Head of caudate nucleus (tissue), 42 donors: ENCODE measurements at places on chromosomes 1 and 21.

GRCh38 chr1:54597455-54598030 is 25.8 kb downstream of the FAM151A start:
- DNase-seq: no peak

- no peak for DNase-seq
Measured at GRCh38 chr1:206985162-206985749, 15.0 kb upstream of the FCAMR start.

GRCh38 chr1:238752327-238752726 is 634.0 kb upstream of the CHRM3 start:
- DNase-seq: no peak

DNA sequence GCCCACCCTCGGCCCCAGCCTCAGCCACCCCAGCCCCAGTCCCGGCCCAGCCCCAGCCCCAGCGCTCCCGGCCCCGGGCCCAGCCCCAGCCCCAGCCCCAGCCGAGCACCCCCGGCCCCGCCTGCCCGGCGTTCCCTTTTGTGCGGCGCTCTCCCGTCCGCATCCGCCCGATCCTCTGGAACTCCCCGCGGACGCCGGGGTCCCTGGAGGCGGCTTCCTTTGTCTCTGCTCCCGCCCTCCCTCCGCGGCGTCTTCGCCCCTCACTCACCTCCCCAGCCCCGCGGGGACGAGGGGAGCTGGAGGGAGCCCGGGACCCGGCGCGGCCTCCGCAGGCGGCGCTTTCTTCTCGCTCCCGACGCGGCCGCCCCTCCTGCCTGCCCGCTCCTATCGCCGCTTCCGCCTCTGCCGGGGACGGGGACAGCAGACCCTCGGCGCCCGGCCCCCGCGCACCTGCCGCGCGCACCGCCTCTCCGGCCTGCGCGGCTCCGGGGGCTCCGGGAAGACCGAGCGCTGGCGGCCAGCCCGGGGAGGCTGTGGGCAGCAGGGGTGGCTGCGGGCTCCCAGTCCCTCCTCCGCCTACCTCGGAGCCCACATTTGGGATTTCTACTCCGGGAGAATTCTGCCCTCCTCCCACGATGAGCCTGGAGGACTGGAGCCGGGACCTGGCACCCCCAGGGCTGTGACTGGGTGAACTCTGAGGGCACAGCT is 14.0 kb downstream of the AGRN start:
- DNase-seq: no peak

- DNase-seq: no peak
Measured at GRCh38 chr1:16975838-16976237, 4.6 kb downstream of the MFAP2 start.
